Endothelial cell of umbilical vein (primary cell): ENCODE measurements at places on chromosomes 7 and 10.

DNA sequence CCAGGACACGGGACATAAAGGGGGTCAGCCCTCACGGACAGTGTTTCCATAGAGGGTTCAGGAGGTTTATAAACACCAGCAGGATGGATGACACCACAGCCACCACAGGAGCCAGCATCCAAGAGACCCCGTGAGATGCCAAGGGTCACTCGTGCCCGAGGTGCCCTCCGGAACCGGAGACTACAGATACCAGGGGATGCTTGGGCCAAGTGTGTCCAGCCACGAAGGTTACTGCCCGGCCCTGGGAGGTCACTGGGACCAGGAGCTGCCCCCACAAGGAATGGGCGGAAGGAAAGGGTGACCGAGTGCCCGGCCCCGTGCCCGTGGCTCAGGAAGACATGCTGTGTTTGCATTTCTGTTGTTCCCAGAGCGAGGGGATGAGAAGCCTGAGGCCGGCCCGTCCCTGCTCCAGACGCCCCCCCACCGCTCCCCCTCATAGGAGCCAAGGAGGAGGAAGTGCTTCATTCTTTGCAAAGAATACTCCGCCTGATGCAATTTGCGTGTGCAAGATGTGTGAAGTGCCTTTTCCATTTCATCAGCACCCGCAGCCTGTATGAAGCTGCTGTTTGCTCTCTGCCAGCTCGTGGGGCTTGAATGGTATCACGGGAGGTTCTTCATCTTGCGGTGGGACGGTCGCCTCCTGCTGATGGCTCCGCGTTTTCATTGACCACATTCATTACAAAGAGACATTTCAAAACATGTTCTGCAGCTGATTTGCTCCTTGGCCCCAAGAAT lies 176.4 kb downstream of the ELFN1 start:
- DNase-seq = no peak

DNA sequence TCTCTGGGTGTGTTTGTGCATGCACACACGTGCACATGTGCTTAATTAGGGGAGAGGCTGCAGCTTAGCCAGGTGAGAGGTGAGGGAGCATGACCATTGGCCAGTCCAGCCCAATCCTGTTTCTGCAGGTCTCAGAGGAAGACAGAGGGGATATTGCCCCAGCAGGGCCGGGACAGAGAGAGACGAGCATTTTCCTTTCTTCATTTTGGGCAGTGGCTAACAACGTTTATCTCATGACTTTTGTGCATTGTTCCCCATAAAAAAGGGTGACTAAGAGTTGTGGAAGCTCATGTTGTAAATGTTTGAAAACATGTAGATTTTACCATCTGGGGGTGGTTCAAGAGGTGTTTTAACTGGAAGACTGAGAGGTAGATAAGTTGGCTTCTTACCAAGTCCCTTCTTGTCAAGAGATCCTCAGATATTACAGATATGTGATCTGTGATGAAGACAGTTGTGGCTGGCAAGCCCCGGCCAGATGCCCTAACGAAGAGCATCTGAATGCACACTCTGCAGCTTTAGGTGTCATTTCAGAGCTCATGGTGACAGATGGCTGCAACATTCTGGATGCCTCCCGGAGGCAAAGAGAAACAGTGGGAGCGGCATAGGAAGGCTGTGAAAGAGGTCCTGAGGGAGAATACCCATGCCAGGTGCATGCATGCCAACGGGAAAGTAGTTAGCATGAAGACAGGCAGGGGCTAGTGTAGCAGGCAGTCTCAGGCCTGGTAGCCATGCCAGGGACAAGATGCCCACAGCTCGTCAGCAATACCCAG lies 16.7 kb upstream of the DMBT1 start:
- no peak for DNase-seq

- no peak for DNase-seq
These were observed 71.9 kb downstream of the C10orf105 start for GRCh38 chr10:71647526-71648253.

DNA sequence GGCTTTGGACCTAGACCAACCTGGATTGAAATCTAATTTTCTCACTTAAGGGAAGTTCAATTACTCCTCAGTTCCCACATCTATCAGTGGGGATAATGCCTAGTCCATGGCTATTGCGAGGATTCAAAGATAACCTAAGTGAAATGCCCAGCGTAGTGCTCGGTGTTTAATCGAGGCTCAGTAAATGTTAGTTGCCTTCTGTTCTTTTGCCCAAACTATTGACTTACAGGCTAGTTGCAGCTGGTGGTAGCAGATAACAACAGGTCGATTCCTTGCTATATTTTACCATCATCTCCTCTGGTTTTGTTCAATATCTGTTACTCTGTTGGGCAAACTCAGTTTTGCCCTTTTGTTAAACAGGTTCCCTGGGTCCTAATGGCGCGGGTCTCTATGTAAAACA lies 22.8 kb downstream of the DNAH11 start:
- DNase-seq = no peak

- DNase-seq = no peak
These were observed 382.9 kb downstream of the TFEC start for GRCh38 chr7:115647712-115648111.

- no peak for DNase-seq
These were observed 2.7 kb upstream of the ZCCHC24 start for GRCh38 chr10:79447911-79448731.

DNA sequence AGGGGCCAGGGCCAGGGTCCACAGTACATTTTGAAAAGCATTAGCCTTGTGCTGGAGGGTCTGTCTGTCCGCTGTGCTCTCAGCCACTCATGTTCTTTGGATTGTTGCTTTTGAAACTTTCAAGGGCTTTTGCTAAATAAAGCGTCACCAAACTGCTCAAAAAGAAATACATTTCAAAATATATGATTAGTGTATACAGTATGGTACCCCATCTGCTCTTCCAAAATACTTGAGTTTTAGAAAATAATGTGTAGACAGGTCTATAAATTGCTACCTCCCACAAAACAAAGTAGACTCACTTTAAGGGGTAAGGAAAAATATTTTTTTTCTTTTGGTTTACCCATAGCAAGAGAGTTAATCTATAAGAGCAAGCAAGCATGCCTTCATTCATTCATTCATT lies 194.3 kb upstream of the AOAH start:
- DNase-seq = no peak

GRCh38 chr7:106092204-106092603 lies 19.9 kb downstream of the SYPL1 start:
- no peak for DNase-seq

DNA sequence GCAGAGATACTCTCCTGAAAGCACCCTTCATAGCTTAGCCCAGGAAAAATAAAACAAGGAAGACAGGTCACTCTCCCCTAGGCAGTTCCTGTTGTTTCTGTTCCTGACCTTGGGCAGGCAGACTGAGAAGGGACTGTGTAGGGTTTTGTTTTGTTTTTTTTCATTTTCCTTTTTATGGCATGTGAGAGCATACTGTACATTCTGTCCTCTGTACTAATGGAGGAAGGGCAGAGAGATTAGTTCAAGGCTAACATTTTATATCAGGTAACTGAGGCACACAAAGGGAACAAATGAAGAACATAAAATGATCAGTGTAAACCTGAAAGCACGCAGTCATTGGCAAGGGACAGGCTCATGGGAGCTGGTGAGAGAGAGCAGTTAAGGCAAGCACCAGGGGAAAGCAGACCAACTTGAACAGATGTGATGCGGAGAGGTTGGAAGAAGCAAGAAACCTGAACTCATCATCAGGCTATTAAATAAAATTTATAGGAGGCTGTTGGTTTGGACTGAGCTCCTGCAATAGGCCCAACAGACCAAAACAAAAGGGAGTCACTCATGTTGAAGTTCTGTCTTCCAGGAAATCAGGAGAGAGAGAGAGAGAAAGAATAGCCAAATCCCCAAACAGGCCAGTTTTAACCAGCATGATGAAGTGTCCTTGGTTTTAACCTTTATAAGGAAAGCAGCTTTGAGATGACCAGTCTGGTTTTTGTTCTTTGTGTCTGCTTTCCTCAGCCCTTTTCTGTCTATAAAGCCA lies 34.1 kb upstream of the PDCD4 start:
- peak; percentile 31 for DNase-seq

- no peak for DNase-seq
These were observed 99.6 kb downstream of the CARD11 start for GRCh38 chr7:2943851-2944601.

- no peak for DNase-seq
These were observed 19.2 kb downstream of the SMNDC1 start for GRCh38 chr10:110285501-110285900.

GRCh38 chr10:79437111-79437814 lies 8.2 kb downstream of the ZCCHC24 start:
- no peak for DNase-seq

GRCh38 chr7:151699147-151699927 lies 177.6 kb downstream of the PRKAG2 start:
- no peak for DNase-seq

DNA sequence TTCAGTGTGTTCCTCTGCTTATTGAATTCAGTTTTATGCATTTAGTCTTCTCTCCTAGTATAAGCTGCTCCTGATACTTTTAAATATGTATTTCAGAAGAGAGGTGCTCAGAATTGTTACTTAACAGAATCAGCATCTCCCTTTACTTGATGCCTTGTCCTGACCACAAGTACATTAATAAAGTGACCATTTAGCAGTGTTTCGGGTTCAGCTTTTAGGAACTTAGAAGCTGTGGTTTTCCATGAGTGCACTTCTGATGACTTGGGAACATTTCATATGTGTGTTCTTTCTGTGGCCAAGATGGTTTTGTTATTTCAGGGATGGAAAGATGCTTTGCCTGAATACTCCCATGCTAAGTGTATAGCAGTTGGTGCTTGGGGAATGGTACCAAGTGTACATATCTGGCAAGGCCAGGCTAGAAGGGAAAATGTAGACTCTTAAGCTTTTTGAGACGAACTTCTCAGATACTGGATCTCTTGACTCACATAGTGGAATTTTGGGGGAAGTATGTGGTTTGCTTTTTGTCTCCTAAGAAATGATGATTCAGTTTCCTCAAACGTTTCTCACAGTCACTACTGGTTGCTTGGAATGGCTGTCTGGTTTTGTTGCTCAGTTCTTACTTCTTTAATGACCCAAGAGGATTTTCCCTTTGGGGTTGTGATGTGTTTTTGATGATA lies 17.2 kb downstream of the SGPL1 start:
- DNase-seq = peak; percentile 80

GRCh38 chr10:33331379-33331694 lies 3.1 kb downstream of the NRP1 start:
- no peak for DNase-seq

- DNase-seq = no peak
These were observed 183.9 kb downstream of the EBF3 start for GRCh38 chr10:129780198-129780597.

GRCh38 chr10:77526868-77527617 lies 110.6 kb downstream of the KCNMA1 start:
- no peak for DNase-seq

DNA sequence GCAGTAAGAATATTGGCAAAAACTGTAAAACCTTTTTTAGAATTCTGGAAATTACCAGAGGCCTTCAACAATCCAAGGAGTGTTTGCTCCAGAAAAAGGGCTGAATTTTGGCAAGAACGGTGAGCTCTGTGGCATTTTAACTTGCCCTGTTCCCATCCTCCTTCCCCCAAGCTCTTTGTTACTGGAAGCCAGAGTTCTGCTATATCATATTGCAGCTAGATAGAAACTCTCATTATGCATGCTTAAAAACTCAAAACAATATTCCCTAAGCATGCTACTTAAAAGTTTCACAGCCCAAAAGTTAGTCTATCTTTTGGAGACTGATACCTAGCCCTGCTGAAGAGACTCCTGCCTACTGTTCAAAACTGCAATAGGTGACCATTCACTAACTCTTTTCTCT lies 70.6 kb upstream of the GPR37 start:
- DNase-seq = no peak

DNA sequence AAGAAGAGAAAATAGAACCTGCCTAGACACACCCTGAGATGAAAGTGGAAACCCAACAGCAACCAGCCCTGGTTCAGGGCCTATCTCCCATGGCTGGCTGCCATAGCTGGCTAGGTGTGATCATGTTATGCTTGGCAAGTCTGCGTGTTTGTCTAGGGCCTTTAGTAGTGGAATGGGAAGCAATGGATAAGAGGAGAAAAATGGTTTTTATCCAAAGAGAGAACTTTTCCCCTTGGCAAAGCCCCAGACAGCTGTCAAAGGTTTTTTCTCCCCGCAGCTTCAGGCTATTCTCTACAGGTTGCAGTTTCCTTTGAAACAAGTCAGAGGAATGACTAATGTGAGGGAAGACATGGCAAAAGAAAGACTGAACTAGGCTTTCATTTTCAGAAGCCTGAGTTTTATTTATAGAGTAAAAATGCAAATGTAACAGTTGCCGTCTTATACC lies 161.5 kb downstream of the SEMA3D start:
- peak; percentile 68 for DNase-seq

DNA sequence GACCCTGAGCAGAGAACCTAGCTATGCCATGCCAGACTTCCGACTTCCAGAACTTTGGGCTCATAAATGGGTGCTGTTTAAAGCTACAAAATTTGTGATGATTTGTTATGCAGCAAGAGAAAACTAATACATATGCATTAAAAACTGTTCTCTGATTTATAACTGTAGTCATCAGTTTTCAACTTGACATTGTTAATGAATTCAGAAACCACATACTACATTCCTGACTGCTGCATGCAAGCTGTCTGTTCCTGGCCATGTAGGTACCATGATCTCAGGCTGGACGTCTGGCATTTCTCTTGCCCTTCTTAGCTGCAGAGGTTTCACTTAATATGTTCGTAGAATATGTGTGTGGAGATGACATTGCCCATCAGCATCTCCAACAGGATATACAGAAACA lies 28.4 kb downstream of the MKX start:
- DNase-seq = no peak

DNA sequence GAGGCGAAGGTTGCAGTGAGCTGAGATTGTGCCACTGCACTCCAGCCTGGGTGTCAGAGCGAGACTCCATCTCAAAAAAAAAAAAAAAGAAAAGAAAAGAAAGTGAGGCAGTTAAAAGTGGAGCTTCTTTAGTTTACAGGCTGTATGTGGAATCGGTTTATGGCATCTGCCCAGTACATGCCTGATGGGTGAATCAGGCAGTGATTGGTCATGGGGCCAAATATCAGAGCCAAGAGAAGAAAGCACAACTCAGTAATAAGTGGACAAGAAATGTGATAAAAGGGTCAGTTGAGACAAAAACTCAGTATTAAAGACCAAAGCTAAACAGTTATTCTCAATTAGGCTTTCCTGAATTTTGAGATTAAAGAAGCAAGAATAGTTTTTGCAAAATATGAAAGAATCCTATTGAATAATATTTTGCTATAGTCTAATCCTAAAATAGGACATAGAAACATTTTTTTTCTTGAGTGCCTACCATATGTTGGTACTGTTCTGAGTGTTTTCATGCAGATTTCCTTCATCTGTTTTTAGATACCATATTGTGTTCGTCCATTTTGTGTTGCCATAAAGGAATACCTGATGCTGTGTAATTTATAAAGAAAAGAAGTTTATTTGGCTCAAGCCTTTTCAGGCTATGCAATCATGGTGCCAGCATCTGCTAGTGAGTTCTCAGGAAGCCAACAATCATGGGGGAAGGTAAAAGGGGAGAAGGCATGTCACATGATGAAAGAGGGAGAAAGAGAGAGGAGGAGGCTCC lies 14.4 kb downstream of the CDC14C start:
- no peak for DNase-seq

GRCh38 chr7:118169146-118169545 lies 14.8 kb upstream of the LSM8 start:
- DNase-seq = no peak
